COLO829 (cell line): ENCODE measurements at places on chromosomes 2 and 18.

DNA sequence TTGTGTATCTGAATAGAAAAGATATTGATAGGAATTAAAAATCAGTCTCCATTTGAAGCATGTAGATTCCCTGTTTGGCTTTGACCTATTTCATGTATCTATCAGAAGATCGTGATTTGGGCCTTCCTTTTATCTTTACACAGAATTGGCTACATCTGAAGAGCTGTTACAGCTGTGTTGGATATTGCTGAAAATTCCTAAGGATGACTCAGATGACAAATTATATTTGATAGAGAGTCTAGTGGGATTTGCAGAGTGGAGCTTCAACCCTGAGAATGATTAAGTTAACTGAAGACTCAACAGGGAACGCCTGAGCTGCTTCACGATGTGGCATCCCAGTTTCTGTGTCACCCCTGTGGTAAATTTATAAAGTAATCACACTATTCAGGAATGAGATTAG, 4.9 kb upstream of the COL3A1 start:
- DNase-seq: no peak

- DNase-seq: no peak
Observed at GRCh38 chr2:161008311-161008710, 151.9 kb upstream of the TANK start.

- no peak for DNase-seq
Observed at GRCh38 chr2:160142472-160142871, 57.6 kb downstream of the ITGB6 start.

- no peak for DNase-seq
Observed at GRCh38 chr2:68441994-68442322, 25.1 kb downstream of the FBXO48 start.

GRCh38 chr18:76361219-76361618, 133.8 kb downstream of the ZNF516 start:
- no peak for DNase-seq

DNA sequence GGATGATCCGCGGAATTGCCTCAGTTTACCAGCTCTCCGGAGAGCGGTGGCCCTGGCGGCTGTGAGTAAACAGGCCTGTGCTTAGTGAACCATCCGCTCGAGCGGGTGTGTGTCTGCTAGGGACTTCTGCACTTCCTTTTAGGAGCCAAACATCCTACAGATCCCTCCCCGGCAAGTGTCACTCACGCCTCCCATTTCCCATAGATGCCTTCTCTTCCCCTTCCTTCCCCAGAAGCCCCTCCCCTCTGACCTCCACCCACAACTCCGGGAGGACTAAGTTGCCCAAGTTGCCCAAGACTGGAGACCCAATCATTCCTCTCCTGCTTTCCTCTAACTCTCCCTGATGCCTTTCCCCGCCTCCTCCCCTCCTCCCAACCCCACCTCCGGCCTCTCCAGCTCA, 2.9 kb downstream of the C1QL2 start:
- no peak for DNase-seq

GRCh38 chr2:223549215-223549614, 52.9 kb downstream of the SCG2 start:
- peak; percentile 98 for DNase-seq

DNA sequence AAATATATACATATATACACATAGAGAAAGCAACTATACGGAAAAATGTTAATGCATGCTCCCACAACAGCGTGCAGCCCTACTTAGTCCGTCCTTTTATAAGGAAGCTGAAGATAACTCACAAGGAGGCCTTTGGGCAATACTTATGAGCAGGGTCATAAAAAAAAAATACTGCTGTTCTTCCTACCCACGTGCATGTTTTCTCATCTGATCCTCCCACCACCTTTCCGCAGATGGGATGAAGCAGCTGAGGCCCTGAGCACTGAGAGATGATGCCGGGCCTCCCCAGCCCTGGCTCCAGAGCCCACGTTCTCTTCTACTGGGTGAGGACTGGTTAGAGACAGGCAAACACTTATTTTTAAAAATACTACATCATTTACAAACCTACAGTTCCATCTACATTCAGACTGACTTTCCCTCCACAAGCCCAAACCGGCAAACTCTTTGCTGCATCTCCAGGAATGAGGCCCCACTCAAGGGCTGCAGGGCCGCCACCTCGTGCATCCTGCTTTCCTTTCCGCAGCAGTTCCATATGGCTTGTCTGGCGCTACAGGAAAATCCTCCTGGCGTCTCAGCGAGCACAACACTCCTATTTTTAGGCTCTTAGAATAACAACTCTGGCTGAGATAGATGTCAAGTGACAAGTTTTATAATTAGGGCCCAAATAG, 41.6 kb downstream of the TBC1D8 start:
- DNase-seq: no peak

DNA sequence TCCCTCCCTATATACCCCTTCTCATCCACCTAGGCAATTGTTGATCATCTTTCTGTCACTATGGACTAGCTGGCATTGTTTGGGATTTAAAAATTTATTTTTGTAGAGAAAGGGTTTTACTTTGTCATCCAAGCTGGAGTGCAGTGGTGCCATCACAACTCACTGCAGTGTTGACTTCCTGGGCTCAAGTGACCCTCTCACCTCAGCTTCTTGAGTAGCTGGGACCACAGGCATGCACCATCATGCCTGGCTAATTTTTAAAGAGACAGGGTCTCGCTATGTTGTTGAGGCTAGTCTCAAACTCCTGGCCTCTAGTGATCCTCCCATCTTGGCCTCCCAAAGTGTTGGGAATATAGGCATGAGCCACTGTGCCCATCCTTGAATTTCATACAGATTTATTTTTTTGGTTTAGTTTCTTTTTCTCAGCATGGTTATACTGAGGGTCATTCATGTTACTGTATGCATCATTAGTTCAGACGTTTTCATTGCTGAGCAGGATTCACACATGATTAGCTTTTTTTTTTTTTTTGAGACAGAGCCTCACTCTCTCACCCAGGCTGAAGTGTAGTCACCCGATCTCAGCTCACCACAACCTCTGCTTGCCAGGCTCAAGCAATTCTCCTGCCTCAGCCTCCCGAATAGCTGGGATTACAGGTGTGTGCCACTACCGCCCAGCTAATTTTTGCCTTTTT, 8.6 kb upstream of the PCARE start:
- DNase-seq: no peak

DNA sequence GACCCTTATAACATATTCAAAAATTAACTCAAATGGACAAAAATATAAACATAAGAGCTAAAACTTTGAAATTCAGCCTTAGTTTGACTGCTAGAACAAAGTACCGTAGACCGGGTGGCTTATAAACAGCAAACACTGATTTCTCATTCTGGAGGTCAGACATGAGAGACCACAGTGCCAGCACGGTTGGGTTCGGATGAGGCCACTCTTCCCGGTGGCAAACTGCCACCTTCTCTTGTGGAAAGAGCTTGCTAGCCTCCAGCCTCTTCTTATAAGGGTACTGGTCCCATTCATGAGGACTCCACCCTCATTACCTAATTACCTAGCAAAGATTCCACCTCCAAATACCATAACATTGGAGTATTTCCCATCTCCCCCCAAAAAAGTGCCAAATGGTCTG, 91.3 kb downstream of the FAM210A start:
- DNase-seq: no peak

GRCh38 chr2:216571909-216572513, 61.2 kb upstream of the IGFBP2 start:
- DNase-seq: no peak

GRCh38 chr18:49473721-49474120, 13.3 kb upstream of the DYM start:
- DNase-seq: no peak

DNA sequence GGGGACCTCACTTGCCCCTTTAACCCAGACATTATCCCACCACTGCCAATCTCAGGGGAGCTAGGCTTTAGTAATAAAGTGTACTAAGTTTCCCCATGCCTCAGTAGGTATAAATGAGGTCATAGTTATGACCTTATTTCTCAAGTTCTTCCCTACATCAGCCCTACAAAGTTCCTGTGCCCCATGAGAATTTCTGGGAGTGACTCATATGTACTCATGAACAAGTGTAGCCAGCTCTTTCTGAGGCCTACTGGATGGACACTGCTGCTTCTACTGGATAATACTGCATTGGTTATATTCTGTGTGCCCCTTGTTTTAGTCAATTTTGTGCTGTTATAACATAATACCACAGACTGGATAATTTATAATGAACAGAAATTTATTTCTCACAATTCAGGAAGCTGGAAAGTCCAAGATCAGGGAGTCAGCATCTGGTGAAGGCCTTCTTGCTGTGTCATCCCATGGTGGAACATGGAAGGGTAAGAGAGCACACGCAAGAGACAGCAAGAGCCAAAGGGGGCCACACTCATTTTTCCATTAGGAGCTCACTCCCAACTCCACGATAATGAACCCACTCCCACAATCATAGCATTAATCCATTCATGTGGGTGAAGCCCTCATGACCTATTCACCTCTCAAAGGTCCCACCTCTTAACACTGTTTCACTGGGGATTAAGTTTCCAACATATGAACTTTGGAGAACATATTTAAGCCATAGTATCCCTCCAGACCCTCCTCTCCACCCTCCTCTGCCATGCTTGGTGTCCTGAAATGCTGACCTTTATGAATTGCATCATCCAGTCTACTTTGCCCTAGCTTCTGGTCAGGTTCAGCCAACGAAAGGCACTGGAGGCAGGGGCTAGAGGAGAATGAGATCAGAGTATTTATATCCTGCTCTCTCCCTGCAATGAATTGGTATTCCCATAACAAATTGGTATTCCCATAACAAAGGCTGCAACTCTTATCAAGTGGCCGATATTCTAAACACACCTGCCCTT, 25.4 kb upstream of the ST3GAL5 start:
- DNase-seq: no peak

GRCh38 chr2:62187246-62187645, 8.7 kb upstream of the B3GNT2 start:
- no peak for DNase-seq

DNA sequence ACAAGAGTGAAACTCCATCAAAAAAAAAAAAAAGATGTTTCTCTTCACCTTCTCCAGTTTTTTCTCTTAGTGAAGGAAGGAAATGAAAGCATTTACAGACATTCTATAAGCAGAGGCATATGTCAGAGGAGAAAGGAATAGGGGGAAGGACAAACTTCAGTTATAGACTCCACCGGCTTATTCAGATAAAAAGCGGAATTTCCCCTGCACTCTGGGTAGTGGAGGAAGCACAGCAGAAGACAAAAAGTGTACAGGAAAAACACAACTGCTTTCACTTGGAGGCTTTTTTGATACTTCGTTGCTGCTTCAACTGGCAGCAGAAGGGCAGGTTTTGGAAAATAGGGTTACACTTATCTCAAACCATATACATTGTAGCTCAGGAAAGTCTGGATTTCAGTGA, 3.2 kb upstream of the MGAT4A start:
- DNase-seq: no peak

DNA sequence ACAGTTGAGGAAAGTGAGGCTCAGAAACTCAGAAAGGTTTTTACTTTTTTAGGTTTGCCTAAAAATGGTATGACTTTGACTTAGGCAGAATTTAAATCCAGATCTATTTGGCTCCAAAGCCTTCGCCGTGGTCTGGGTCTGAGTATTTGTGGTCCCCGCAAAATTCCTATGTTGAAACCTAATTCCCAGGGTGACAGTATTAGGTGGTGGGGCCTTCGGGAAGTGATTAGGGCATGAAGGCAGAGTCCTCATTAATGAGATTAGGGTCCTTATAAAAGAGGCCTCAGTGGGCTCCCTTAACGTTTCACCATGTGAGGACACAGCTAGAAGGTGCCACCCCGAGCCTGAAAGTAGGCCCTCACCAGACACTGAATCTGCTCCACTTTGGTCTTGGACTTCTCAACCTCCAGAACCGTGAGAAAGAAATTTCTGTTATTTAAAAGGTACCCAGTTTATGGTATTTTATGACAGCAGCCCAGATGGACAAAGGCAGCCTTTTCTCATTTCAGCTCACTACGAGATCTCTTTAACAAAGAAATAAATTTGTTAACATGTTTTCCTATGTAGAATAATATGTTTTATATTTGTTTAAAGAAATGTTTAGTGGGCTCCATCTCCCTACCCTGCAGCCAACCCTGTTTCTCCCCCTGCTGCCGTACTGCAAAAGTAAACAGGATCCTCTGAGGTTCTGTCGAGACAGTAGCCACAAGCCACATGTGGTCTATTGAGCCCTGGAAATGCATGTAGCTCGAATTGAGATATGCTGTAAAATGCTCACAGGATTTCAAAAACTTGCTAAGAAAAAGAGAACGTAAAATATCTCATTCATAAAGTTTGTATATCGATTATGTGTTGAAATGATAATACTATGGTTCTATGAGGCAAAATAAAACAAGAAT, 80.6 kb downstream of the MOGAT1 start:
- no peak for DNase-seq

GRCh38 chr2:33763671-33764310, 164.7 kb upstream of the FAM98A start:
- peak; percentile 79 for DNase-seq

GRCh38 chr2:238216651-238217184, 13.2 kb upstream of the ILKAP start:
- DNase-seq: peak; percentile 47

- DNase-seq: peak; percentile 85
Observed at GRCh38 chr2:47323009-47323821, 79.7 kb upstream of the MSH2 start.

DNA sequence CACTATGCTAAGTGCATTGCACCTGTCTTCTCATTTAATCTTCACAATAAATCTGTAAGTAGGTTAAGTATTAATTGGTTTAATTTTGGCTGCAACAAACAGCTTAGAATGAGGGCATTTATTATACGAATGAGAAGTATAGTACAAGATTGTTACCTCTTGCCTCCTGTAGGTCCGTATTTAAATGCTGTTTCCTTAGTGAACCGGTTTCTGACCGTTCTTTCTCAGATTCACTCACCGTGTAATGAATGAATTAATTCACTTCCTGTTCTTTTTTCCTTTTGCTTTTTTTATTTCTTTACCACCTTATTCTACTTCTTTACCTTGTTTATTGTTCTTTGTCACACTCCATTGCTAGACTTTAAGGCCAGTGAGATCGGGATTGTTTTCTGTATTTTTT, 153.8 kb upstream of the RASGRP3 start:
- DNase-seq: no peak

DNA sequence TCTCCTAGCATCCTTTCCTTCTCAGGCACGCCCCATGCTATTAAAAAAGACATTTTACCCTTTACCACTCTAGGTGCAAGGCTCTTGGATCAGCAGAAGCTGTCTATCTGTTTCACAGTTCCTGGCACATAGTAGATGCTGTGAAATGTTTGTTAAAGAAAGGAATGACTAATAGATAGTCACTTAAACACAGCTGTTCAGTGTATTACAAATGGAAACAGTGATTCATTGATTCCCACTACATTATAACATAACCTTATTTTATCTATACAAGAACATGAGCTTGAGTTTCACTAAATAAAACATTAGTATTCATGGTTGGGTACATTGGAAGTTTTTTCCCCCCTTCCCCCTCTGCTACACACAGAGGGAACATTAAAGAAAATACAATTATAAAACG, 142.1 kb downstream of the ASXL3 start:
- no peak for DNase-seq

DNA sequence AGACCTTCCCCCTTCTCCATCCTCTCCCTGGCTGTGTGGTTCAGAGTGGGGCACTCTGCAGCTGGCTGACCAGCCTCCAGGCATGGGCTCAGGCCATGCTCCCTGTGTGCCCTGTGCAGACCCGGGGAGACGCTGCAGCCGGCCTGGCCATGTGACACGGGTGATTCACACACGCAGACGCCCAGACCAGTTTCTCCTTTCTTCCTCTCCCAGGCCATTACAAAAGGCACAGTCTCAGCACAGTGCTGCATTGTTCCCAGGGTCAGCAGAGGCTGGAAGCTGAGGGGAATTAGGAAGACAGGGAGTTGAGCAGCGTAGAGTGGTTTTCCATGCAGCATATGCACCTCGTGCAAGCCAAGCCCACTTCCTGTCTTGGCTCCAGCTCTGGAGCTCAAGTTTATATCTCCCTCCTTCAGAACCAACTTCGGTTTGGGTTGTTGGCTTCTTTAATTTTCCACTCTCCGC, 288.5 kb downstream of the TNS1 start:
- peak; percentile 98 for DNase-seq
